ENCODE measurements at places on chromosomes 3 and 15. TPM values are rescaled to one million over a fixed set of nuclear protein-coding genes. Genes with fewer than 3 reads are reported as not detected.

DNA sequence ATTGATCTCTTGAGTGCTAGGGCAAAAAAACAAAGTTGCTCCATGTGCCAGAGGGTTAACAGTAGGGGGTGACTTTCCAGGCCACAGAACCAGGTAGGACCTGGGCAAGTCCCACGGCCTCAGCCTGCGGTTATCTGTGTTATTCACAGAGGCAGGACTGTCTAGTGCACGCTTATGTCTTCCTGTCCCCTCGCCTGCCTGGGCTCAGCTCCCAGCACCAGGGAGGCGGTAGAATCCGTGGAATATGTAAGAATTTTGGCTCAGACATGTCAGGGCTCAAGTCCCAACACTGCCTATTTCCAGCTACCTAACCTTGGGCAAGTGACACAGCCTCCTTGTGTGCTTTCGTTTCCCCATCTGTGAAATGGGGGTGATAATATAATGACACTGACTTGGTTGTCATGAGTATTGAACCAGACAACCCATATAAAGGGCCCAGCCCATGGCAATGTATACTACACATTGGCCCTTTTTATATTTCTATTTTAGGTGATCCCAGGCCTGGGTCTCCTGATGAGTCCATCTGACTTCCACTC is 44.3 kb upstream of the FLNB start:
- H3K27ac ChIP-seq = no peak overlapping the region
- no peak overlapping the region for H3K4me3 ChIP-seq
- no peak for DNase-seq
- H3K27me3 ChIP-seq = no peaks in the 10 kb centered on the region

- no peak overlapping the region for H3K27ac ChIP-seq
- no peak overlapping the region for H3K4me3 ChIP-seq
- H3K4me1 ChIP-seq = no peaks in the 10 kb centered on the region
These were observed 8.8 kb upstream of the ELP6 start for GRCh38 chr3:47522082-47522987.

GRCh38 chr3:152203652-152204051 is 65.1 kb upstream of the MBNL1 start:
- H3K4me3 ChIP-seq = no peak overlapping the region
- DNase-seq = no peak
- no peaks in the 10 kb centered on the region for H3K36me3 ChIP-seq
- H3K27ac ChIP-seq = no peak overlapping the region

- H3K4me3 ChIP-seq = no peak overlapping the region
- no peak for DNase-seq
- H3K27ac ChIP-seq = no peak overlapping the region
- H3K27me3 ChIP-seq = peaks cover 2% of the 10 kb centered on the region
These were observed 33.6 kb downstream of the PAQR9 start for GRCh38 chr3:142929890-142930289.

DNA sequence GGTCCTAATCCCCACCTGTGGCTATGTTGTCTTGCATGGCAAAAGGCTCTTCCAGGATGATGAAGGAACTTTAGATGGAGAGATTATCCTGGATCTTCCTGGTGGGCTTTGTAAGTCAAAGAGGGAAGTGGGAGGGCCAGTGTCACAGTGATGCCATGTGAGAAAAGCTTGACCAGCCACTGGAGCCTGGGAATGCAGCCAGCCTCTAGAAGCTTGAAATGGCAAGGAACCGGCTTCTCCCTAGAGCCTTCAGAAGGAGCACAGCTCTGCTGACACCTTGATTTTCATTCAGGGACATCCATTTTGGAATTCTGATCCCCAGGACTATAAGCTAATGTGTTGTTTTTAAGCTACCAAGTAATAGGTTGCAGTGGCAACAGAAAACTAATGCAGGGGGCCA is 58.3 kb downstream of the CLEC3B start:
- DNase-seq = no peak
- H3K27me3 ChIP-seq = no peaks in the 10 kb centered on the region
- H3K36me3 ChIP-seq = no peaks in the 10 kb centered on the region
- H3K27ac ChIP-seq = no peak overlapping the region
- H3K4me3 ChIP-seq = no peak overlapping the region
- H3K4me1 ChIP-seq = peaks cover 7% of the 10 kb centered on the region

DNA sequence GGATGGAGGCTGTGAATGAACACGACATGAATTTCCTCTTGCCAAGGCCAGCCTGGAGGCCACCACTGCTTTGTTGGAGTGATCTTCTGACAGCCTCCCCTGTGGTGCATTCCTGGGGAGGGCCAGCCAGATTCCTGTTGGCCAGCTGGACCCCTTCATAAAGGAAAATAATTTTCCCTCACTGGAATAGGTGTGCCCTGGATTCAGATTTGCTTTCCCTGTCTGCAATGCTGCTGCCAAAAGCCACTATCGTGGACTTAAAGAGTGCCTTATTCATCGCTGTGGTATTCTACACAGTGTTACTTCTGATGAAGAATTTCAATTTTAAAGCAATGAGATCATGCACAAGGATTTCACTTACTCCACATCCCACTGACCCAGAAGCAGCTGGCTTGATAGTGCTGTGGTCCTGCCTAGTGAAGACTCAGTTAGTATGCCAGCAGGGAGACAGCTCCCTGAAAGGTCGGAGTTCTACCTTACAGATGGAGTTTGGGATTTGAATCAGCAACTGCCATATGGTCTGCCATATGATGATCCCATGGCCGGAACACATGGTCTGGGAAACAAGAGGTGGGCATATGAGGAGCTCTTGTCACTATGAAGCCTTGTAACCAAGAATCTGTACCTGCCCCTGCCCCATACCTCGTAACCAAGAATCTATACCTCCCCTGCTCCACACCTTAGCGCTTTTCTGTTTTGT is 145.2 kb downstream of the KLF13 start:
- H3K4me3 ChIP-seq = no peak overlapping the region
- H3K4me1 ChIP-seq = peaks cover 6% of the 10 kb centered on the region
- no peak overlapping the region for H3K27ac ChIP-seq
- no peaks in the 10 kb centered on the region for H3K36me3 ChIP-seq
- H3K27me3 ChIP-seq = peaks cover 14% of the 10 kb centered on the region
- no peak for DNase-seq

GRCh38 chr3:127637971-127638370 is 9.0 kb downstream of the PODXL2 start:
- DNase-seq = no peak
- H3K4me3 ChIP-seq = no peak overlapping the region
- peaks cover 6% of the 10 kb centered on the region for H3K4me1 ChIP-seq
- H3K27me3 ChIP-seq = peaks cover 8% of the 10 kb centered on the region
- no peak overlapping the region for H3K27ac ChIP-seq
- no peaks in the 10 kb centered on the region for H3K36me3 ChIP-seq

The ZPLD1 gene
- total RNA-seq = not detected

The ZNF80 gene
- not detected for total RNA-seq

DNA sequence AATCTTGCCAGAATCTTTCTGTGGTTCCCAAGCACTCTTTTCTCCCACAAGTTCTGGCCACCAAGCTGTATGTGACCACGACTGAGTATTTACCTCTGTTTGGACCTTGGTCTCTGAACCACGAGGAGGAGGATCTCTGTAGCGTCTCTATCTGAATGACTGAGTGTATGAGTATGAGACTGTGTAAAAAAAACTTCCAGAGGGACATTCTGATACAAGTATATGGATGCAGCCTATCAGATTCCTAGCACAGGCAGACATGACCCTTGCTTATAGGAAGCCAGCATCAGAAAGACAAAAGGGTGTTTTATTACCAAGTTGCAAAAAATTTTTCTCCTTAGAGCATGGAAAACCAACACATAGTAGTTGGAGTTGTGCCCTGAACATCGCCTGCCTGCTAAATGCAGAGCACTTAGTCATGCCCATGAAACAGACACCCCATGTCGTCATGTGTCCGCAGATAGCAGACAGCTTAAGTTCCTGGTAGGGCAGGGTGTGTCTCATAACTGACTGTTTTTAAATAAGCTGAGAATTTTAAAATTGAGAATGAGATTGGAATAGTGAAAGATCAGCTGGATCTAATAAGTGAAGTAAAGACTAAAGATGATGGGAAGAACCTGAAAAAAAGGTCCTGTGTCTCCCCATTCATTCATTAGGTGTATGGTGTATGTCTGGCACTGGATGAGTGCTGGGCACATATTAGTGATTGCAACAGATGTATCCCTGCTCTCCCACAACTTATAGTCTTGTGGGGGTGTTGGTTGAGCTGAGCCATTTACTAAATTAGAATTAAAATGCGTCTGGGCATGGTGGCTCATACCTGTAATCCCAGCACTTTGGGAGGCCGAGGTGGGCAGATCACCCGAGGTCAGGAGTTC is 30.9 kb downstream of the DAG1 start:
- H3K36me3 ChIP-seq = peaks cover 13% of the 10 kb centered on the region
- peak overlapping the region; percentile 85 for H3K27ac ChIP-seq
- H3K4me3 ChIP-seq = no peak overlapping the region

The ERICH6 gene
- total RNA-seq = 0.68 TPM

The PLCH1 gene
- 1.3 TPM for total RNA-seq

The STARD5 gene
- 5.9 TPM for total RNA-seq

GRCh38 chr3:14261229-14261628 is 82.6 kb downstream of the LSM3 start:
- no peaks in the 10 kb centered on the region for H3K27me3 ChIP-seq
- H3K4me3 ChIP-seq = no peak overlapping the region
- no peaks in the 10 kb centered on the region for H3K4me1 ChIP-seq
- DNase-seq = peak; percentile 69

GRCh38 chr3:11050666-11051323 is 58.2 kb downstream of the SLC6A1 start:
- peaks cover 74% of the 10 kb centered on the region for H3K27me3 ChIP-seq
- H3K36me3 ChIP-seq = no peaks in the 10 kb centered on the region
- H3K27ac ChIP-seq = no peak overlapping the region
- DNase-seq = no peak
- no peak overlapping the region for H3K4me3 ChIP-seq

DNA sequence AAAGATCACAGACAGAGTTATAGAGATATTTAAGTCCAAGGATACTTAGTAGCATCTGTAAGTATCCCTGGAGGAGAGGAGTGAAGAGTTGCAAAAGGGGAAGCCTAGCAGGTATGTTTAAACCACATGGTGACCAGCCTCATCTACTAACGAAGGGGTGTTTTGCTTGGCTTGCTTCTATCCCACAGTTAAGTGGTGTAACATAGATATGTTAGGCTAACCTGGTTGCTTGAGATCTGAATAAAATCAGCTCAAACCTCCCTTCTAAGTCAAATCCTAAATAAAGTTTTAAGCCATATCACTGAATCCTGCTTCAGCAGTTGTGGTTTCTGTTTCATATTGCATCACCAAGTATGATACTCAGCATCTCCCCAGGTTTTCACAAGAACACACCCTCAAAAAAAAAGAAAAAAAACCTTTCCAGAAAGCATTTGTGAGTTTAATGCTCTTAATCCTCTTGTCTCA is 880.2 kb downstream of the ROBO1 start:
- peak overlapping the region; percentile 58 for H3K27ac ChIP-seq
- no peaks in the 10 kb centered on the region for H3K27me3 ChIP-seq
- H3K4me1 ChIP-seq = peaks cover 34% of the 10 kb centered on the region
- H3K4me3 ChIP-seq = no peak overlapping the region

GRCh38 chr3:155778462-155778861 is 27.6 kb downstream of the C3orf33 start:
- H3K27ac ChIP-seq = no peak overlapping the region
- H3K4me1 ChIP-seq = no peaks in the 10 kb centered on the region
- no peaks in the 10 kb centered on the region for H3K27me3 ChIP-seq
- peaks cover 37% of the 10 kb centered on the region for H3K36me3 ChIP-seq
- H3K4me3 ChIP-seq = no peak overlapping the region

The RASGRP1 gene
- 4.4 TPM for total RNA-seq

DNA sequence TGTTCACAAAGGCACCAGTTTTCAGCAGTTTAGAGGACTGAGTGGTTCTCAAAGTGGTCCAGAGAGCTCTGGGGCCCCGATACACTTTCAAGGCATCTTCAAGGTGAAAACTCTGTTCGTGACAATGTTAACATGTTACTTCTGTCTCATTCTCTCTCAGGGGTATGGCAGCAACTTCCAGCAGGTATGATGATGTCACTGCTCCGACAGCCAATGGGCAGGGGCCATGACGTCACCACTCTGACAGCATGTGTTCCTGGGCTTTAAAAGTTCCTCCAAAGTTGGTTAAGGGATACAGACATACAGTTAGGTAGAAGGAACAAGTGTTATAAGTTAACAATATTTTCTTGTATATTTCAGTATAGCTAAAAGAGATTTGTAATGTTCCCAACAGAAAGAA is 87.9 kb downstream of the KLF15 start:
- H3K4me3 ChIP-seq = no peak overlapping the region
- H3K36me3 ChIP-seq = no peaks in the 10 kb centered on the region
- H3K27ac ChIP-seq = no peak overlapping the region
- no peaks in the 10 kb centered on the region for H3K27me3 ChIP-seq
- DNase-seq = no peak

- peaks cover 13% of the 10 kb centered on the region for H3K4me1 ChIP-seq
- H3K4me3 ChIP-seq = no peak overlapping the region
- H3K27me3 ChIP-seq = no peaks in the 10 kb centered on the region
- no peak for DNase-seq
These were observed 339.9 kb upstream of the TGFBR2 start for GRCh38 chr3:30266524-30266923.

GRCh38 chr15:52706091-52706490 is 26.9 kb upstream of the ATOSA start:
- H3K36me3 ChIP-seq = no peaks in the 10 kb centered on the region
- H3K4me3 ChIP-seq = no peak overlapping the region
- H3K27ac ChIP-seq = no peak overlapping the region
- H3K27me3 ChIP-seq = peaks cover 35% of the 10 kb centered on the region
- no peak for DNase-seq
- H3K4me1 ChIP-seq = peaks cover 2% of the 10 kb centered on the region

DNA sequence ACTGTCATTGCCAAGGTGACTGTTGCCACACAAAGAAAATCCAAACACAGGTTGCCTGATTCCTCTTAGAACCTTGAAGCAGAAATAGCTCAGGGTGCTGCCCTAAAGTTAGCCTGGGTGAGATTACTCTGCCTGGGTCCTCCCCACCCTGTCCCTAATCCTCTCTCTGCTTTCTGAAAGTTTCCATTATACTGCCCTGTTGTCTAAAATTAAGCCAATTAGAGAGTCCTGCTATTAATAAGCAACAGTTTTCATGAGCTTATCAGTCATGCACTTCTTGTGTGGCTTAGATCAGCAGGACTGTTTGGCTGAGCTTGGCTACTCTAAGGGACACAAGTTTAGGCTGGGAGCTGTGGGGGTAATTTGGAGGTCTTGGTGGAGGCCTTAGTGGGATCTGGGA is 334.7 kb upstream of the LRRFIP2 start:
- no peak overlapping the region for H3K4me3 ChIP-seq
- no peak overlapping the region for H3K27ac ChIP-seq
- peaks cover 5% of the 10 kb centered on the region for H3K36me3 ChIP-seq
- H3K4me1 ChIP-seq = peaks cover 16% of the 10 kb centered on the region

The EPB42 gene
- 0.13 TPM for total RNA-seq

The SECISBP2L gene
- total RNA-seq = 64.2 TPM

GRCh38 chr15:43094416-43095030 is 11.3 kb downstream of the UBR1 start:
- H3K27ac ChIP-seq = peak overlapping the region; percentile 7
- no peaks in the 10 kb centered on the region for H3K27me3 ChIP-seq
- peaks cover 26% of the 10 kb centered on the region for H3K36me3 ChIP-seq

The GAP43 gene
- total RNA-seq = 4.2 TPM

DNA sequence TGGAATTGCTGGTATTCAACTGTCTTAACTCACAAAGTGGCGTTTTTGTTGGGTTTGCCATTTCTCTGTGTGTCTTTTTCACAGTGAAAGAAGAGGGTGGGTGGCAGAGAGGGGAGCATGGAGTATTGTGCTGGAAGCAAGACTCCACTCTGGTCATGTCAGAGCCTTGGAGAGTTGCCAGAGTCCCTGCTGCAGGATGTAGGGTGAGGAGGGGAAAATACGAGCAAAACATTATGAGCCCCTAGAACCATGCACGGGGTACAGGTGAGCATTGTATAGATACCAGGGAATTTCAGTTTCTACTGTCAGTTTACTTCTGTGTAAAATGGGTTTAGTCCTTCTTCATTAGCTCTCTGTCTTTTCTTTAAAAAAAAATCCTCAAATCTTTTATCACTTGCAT is 249.9 kb downstream of the CACNA2D3 start:
- H3K4me1 ChIP-seq = peaks cover 3% of the 10 kb centered on the region
- no peaks in the 10 kb centered on the region for H3K36me3 ChIP-seq
- peaks cover 18% of the 10 kb centered on the region for H3K27me3 ChIP-seq
- no peak overlapping the region for H3K4me3 ChIP-seq
- DNase-seq = no peak

Data from mesothelial cell of epicardium (in vitro differentiated cells).